ENCODE measurements at places on chromosomes 1 and 21. TPM values are rescaled to one million over a fixed set of nuclear protein-coding genes. Genes with fewer than 3 reads are reported as not detected.

DNA sequence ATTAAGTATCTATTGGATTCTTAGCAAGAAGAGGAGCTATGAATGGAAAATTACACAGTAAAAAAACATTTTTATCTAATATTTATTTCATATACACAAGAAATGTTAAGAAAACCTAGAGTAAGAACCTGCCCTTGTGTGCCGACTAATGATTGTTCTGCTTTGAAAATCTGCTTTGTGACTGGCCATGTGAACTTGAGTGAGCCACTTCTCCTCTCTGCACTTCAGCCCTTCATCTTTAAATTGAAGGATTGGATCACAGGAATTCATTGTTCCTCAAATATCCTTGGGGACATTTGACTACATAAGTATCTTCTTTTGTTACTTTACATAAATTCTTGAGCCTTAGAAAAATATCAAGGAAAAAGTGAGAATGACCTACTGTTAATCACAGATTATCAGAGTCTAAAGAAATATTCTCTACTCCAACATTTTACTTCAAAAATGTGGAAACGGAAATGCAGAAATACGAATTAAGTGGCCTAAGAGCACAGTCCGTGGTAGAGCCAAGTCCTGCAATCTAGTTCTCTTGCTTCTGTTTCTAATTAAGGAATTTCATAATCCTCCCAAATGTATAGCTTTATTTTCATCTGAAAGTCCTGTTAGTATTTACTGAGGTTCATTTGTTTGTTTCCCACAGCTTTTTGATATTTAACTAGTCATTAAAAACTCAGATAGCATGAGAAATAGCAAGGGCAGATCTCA is 46.3 kb upstream of the SAMSN1 start:
- DNase-seq = no peak

The TNFRSF1B gene
- total RNA-seq = 452 TPM

- no peak for DNase-seq
Observed at GRCh38 chr1:6483017-6483760, 8.3 kb downstream of the PLEKHG5 start.

DNA sequence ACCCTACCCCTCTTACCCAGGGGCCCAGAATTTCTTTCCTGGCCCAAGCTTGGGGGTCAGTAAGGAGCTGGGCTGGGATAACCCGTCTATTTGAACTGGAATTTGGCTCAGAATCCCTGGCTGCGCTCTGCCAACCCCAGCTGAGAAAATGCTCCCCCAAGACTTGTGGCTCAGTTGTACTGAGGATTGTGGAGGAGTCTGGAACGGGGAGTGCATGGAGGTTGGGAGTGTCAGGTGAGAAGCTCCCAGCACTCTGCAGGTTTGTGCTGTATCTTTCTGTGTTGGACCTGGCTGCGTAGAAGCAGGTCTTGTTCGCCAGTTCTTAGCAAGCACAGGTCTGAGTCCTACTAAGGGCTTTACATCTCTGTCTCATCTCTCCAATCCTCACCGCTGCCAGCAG is 1.6 kb downstream of the TCEA3 start:
- DNase-seq = no peak

DNA sequence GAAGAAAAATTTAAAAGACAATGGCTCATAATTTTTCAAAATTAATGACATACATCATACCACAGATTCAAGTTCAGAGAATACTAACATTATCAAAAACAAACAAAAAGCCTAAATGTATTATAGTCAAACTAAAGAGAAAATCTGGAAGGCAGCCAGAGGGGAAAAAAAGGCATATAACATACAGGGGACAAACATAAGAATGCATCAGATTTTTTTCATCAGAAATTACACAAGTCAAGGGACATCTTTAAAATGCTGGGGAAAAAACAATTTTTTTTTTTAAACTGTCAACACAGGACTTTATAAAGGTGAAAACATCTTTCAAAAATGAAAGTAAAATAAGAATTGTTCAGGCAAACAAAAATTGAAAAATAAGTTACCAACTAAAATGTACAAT is 478.4 kb upstream of the PLXNA2 start:
- DNase-seq = no peak

The AMY2B gene
- total RNA-seq = 4.2 TPM

The LINGO4 gene
- total RNA-seq = not detected

DNA sequence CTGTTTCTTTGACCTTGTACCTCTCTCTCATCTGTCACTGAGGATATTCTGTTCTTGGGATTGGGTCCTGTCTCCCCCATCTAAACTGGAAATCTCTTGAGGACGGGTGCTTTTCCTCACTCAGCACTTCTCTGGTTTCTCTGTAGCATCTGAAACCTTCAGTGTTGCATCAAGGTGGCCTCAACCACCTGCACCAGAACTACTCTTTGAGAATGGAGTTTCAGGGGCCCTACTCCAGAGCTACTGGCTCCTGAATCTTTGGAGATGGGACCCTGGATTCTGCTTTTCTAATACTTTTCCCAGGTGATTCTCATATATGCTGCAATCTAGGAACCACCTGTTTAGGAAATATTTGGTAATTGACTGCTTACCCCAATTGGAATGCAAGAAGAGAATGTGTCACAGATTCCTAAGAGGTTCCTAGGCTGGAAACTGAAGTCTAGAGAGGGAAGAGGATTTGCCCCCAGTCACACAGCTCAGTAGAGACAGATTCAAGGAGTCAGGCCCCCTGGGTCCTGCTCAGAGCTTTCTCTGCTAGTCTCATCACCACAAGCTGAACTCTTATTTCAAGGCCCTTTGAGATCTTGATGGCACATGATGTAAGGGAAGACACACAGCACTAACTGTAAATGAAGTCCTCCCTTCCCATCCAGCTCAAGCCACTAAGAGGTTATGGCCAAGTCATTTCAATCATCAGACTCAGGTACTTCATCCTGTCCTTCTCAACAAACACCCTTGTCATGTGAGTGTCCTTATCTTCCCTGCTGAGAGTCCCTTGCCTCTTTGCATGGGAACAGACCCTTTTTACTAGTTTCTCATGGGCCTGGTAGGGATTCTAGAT is 48.7 kb downstream of the EIF2D start:
- DNase-seq = no peak

The CELA3B gene
- not detected for total RNA-seq

DNA sequence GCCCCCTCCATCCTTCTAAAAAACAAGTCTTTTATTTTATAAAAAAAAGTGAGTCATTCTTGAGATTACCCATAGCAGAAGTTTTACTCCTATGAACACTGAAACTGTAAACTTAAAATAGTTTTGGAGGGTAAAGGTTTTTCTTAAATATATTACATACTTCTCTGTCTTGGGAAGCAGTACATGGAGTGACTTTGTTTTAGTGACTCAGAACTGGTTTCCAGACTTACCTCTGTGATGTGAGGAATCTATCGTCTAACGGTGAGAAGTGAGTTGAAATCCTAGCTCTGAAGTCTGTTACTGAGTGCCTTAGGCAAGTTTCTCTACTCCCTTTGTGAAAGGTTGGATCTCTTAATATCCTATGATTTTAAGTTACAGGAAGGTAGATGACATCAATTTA is 176.3 kb upstream of the POU3F1 start:
- DNase-seq = no peak

DNA sequence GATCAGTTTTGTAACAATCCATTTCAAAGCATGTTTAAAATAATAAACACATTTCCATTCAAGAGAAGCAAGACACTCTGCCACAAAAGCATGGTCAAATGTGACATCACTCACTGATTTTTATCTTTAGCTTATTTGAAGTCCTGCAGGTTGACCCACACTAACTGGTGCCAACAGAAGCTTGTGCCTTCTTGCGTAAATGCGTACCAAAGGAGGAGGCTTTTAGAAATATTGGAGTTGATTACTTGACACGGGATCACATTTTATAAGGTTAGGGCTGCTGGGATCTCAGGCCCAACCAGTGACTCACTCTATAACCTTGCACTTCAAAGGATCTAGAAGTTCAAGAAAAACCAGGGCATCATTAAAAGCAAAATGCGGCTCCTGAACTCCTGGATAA is 203.6 kb downstream of the PCP4 start:
- DNase-seq = no peak

The KIF17 gene
- not detected for total RNA-seq

The DNASE2B gene
- total RNA-seq = not detected

The IFI44L gene
- total RNA-seq = 3.8 TPM

DNA sequence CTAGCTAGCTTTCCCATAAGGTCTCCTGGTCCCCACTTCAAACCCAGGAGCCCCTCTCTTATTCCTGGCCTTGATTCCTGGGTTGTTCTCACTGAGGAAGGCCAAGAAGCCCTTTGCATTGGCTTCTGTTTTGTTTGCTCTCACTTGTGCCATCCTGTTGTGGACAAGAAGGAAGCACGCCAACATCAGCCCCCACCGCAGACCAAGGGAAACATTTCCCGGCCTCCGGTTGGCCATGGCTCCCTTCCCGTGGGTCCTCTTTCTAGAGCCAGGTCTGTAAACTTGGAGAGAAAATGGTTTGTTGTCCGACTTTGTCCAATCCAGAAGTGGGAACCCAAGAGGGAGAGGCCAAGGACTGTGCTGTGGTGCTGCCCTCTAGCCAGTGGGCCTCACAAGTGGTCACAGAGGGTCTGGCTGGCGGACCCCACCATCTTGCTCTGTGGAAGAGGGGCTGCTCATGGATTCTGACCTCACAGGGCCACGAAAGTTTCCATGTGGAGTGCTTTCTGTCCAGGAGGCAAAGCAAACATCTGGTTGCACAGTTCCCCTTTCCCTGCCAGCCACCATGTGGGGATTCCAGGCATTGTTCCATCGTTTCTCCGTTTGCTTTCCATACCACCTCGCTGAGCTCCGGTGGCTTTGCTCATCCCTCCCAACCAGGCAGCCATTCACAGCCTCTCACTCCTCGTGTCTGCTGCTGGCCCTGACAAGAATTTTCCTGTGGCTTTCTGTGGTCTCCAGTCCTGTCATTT is 18.9 kb upstream of the TENT5C start:
- DNase-seq = peak; percentile 53

GRCh38 chr1:11929849-11930248 is 3.6 kb upstream of the KIAA2013 start:
- DNase-seq = no peak

- DNase-seq = no peak
Observed at GRCh38 chr1:230684146-230684545, 29.8 kb downstream of the AGT start.

- no peak for DNase-seq
Observed at GRCh38 chr21:41678924-41679318, 87.9 kb downstream of the RIPK4 start.

The ST6GALNAC3 gene
- total RNA-seq = not detected

The ASPM gene
- total RNA-seq = 17.6 TPM
